ENCODE measurements at places on chromosomes 16 and 17.
A peak's percentile ranks its signal among the peaks of the same experiment; 100 is the strongest.

DNA sequence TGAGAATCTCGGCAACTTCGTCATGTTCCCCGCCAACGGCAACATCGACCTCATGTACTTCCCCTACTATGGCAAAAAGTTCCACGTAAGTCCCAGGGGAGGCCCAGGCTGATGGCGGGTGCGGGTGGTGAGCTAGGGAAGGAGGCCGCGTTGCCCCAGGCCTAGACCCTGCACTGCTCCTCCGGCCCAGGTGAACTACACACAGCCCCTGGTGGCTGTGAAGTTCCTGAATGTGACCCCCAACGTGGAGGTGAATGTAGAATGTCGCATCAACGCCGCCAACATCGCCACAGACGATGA is 4.8 kb downstream of the ATP1B2 start:
- DNase-seq = no peak

DNA sequence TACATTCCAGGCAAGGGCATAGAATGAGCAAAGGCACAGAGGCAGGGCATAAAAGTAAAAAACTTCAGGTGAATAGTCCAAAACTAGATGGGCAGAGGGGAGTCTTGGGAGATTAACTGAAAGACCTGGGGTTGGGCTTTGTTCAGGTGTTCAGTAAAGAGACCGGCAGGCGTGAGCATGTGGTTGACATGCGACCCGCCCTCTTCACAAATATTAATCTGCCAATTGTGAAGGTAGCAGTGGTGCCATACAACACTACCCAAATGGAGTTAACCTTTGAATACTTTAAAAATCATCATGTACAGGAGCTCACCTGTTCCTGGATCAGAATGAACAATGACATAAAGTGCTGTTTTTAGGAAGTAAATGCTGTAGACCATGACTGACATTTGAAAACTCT is 225.5 kb downstream of the LGALS9B start:
- DNase-seq = no peak

DNA sequence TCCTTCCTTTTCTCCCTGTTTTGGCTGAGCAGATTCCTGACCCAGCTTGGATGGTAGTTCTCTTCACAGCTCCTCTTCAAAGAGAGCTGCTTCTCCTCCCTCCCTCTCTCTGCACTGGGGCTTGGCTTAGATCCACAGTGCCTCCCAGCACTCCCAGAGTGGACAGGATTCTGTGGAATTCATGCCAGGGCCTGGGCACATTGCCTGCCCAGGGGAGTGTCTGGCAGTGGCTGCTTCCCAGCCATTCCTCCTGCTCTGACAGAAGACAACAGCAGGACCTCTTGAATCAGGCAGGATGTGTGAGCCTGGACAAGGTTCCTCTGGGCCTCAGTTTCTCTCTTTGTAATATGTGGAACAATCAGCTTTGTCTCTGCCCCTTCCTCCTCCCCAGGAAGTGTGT is 4.5 kb upstream of the MMP28 start:
- peak; percentile 42 for DNase-seq

- DNase-seq = no peak
Measured at GRCh38 chr16:68236137-68236825, 354 bp upstream of the ESRP2 start.

DNA sequence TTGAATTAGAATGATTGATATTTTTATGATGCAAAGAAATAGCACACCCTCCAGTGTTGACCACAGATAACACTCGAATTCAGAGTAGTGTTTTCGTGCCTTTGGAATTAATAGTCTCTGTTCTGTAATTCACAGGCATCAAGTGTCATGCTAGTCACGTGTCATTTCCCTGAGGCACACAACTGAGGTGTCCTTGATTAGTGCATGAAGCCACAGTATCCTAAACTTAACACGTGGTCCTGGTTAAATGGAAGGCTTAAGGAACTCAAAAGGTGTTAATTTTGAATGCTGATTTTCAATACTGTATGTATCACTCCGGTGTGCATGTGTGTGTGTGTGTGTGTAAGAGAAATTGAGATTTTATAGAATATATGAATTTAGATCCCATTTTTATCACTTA is 625.6 kb downstream of the TMEM114 start:
- no peak for DNase-seq

DNA sequence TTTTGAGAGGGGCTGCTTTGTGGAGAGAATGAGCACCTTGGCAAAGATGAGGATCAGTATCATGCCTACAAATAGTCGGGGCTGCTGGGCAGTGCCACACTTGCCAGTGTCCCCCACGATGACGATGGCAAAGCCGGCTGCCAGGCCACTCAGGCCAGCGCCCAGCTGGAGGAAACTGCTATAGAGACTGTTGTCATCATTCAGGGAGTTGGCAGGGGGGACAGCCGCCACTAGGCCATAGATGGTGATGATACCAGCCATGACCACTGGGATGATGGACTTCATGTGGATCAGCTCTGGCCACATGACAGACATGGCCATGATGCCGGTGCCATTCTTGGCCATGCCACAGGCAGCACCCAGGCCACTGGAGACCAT is 23.8 kb downstream of the MINK1 start:
- DNase-seq = no peak

DNA sequence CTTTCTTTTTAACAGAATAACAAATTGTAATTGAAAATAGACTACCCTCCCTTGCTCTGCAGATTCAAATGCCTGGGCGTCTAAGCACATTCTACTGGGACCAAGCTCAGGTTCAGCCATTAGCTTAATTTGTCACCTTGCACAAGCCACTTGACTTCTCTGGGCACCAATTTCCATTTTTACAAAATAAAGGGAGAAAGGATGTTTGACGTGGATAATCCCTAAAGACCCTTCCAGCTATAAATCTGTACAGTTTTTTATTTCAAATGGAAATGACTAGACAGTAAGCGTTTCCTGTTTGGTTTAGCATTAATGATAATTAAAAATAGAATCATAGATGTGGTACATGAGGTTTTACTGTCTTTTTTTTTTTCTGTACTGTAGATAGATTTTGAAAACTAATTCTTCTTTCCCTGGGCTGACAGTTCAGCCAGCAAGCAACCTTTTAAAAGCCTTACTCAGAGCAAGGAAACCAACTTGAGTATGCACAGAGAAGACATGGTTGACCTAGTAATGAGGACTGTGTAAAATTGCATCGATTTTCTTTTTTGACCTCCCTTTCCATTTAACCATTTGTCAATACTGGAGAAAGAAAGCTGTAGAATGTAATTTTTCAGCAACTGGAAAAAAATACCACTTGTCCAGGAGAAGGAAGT is 1329.5 kb upstream of the CDH8 start:
- DNase-seq = no peak

DNA sequence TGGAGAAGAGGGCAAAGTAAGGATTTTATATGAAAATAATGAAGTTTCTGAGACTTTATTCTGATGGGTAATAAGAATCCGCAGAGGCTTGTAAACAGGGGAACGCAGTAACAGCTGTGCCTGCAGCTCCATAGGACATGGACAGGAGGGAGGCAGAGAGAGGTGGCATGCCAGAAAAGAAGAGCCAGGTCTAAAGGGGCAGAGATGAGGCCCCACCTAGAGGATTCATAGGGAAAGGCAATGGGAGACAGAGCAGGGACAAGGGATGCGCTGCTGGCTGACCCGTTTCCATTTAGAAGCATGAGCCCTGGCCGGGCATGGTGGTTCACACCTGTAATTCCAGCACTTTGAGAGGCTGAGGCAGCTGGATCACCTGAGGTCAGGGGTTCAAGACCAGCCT is 340.3 kb upstream of the CDH5 start:
- DNase-seq = no peak

GRCh38 chr17:2897605-2898004 is 101.4 kb downstream of the RAP1GAP2 start:
- DNase-seq = no peak

GRCh38 chr17:29292071-29292991 is 1.6 kb downstream of the NUFIP2 start:
- DNase-seq = no peak

DNA sequence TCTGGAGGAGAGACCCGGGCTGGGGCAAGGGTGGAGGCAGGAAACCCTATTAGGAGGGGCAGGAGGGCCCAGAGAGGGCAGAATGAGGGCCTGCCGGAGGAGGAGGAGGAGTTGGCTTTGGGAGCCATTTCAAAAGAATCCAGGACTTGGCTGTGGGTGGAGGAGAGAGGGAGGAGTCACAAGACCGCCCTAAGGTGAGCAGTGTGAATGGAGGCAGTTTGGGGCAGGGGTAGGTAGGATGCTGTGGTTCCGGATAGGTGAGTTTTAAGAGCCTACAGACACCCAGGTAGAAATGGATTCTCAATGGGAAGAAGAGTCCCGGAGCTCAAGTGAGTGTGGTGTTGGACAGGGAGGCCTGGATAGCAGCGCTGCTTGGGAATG is 80.3 kb downstream of the ARHGAP23 start:
- no peak for DNase-seq

- no peak for DNase-seq
Measured at GRCh38 chr17:31588034-31588433, 196.6 kb downstream of the RAB11FIP4 start.

DNA sequence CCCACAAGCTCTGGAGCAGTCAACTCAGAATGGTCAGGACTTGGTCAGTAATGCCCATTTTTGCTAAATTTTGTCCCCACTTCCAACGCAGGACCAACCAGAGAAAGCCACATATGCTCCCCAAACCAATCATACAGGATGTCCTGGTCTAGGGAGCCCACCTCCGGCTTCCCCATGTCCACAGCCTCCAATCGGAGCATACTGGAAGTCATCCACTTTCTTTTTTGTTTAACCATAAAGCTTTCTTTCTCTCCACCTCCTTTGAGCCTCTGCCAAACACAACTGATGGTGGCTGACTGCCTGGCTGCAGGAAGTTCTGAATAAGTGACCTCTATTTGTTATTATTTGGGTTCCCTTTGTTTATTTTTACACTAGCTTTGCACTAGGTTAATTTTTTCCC is 549.1 kb downstream of the WWOX start:
- peak; percentile 31 for DNase-seq

- DNase-seq = no peak
Measured at GRCh38 chr16:85774811-85775210, 23.9 kb upstream of the C16orf74 start.

DNA sequence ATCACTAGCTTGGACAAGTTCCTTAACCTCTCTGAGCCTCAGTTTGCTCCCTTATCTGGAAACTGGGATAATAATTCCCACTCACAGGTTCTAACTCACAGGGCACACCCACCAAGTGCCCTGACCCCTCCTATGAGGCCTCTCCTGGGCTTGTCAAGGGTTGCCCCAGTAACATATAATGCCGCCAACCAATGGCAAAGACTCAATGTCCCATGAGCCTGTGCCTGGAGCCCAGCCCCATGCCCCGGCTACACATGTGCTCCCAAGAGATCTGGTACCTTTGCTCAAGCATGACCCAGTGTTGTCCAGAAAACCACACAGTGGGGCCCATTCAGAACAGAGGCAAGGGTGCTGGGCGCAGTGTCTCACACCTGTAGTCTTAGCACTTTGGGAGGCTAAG is 8.5 kb upstream of the FBXL19 start:
- DNase-seq = no peak

GRCh38 chr17:75906143-75906884 is 1.6 kb upstream of the MRPL38 start:
- DNase-seq = no peak

GRCh38 chr16:31710134-31710533 is 163.5 kb upstream of the ZNF267 start:
- no peak for DNase-seq

- peak; percentile 5 for DNase-seq
Measured at GRCh38 chr17:73644145-73645049, at the start of gene SDK2. SDK2 (minus strand) TSS chr17:73644445; CDS start chr17:73644088, 357 bp downstream.

GRCh38 chr16:4661661-4662060 is 31.7 kb upstream of the NUDT16L1 start:
- DNase-seq = peak; percentile 38

- DNase-seq = no peak
Measured at GRCh38 chr17:66698270-66698669, 136.6 kb upstream of the CACNG5 start.

GRCh38 chr17:46167826-46168569 is 25.2 kb downstream of the KANSL1 start:
- DNase-seq = peak; percentile 87

- peak; percentile 6 for DNase-seq
Measured at GRCh38 chr16:58306327-58306726, 11.5 kb upstream of the PRSS54 start.

- DNase-seq = peak; percentile 38
Measured at GRCh38 chr16:75566040-75566757, at the start of gene GABARAPL2. GABARAPL2 (plus strand) TSS chr16:75566379; CDS start chr16:75566487, 108 bp downstream.

GRCh38 chr17:57918017-57918895 is 37.0 kb downstream of the CUEDC1 start:
- peak; percentile 51 for DNase-seq

Measured in astrocyte (in vitro differentiated cells and primary cell).